ENCODE measurements at places on chromosomes 3 and 15.

DNA sequence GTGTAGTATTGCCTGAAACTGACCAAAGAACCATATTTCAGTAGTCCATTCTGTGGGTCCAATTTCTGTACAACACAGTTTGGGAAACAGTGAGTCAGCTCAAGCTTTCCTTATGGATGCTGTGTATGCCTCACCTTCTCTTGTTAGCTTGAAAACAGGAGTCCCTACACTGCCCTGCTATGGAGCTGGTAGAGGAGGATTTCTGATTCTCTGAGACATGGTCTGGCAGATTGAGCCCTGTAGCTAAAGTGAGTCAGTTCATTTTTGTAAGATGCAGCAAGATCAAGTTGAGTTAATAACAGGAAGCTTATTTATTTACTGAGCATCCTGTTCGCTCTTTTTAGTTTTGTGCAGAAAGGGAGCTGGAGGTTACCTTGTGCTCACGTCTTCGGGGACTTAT lies 424.1 kb upstream of the RBMS3 start:
- DNase-seq: no peak

DNA sequence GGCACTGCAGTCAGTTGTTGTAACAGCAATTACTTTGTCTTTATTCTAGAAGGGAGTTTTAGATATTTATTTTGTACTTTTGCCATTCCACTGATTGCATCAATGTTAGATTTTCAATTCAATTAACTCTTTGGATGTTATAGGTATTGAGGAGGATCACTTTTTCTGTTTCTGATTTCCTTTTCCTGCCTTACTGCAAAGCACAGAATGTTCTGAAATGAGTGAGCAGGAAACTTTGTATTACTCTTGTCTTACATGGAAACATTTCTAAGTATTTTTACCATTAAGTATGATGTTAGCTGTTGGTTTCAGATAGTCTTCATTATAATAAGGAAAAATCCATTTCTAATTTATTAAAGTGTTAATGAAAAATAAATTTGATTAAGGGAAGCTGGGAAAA lies 80.5 kb downstream of the OSBPL10 start:
- DNase-seq: no peak

- DNase-seq: no peak
Observed at GRCh38 chr3:42749753-42750231, 23.3 kb downstream of the CCDC13 start.

GRCh38 chr15:91007266-91007665 lies 12.9 kb upstream of the PRC1 start:
- no peak for DNase-seq

GRCh38 chr3:67863869-67864268 lies 209.5 kb upstream of the SUCLG2 start:
- DNase-seq: no peak

DNA sequence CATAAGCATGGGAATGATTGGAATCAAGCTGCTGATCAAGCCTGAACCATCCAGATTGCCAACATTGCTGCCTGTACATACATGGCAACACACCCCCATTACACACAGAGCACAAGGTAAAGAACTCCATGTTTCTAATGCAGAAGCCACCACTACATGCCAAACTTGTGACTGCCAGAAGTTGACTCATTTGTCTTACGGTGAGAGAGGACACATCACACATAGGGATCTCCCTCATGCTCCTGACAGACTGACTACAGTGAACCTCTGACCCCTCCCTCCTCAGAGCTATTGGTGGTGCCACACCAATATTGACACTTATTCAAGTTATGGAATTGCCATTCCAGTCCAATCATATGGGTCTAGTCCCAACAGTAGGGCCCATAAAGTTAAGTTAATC lies 42.3 kb downstream of the EFHB start:
- no peak for DNase-seq
